ENCODE measurements at places on chromosomes 7 and 10.

DNA sequence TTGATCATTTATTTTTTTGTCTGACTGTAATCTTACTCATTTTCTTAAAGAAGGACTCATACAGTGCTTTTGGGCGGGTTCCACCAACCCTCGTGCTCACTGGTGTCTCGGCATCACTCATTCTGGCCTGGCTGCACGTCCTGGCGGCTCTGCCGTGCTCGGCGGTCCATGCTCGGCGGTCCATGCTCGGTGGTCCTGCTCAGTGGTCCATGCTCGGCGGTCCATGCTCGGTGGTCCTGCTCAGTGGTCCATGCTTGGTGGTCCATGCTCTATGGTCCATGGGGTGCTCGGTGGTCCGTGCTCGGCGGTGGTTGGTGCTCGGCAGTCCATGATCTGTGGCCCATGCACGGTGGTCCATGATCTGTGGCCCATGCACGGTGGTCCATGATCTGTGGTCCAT lies 72.5 kb downstream of the WDR37 start:
- no peak for DNase-seq

DNA sequence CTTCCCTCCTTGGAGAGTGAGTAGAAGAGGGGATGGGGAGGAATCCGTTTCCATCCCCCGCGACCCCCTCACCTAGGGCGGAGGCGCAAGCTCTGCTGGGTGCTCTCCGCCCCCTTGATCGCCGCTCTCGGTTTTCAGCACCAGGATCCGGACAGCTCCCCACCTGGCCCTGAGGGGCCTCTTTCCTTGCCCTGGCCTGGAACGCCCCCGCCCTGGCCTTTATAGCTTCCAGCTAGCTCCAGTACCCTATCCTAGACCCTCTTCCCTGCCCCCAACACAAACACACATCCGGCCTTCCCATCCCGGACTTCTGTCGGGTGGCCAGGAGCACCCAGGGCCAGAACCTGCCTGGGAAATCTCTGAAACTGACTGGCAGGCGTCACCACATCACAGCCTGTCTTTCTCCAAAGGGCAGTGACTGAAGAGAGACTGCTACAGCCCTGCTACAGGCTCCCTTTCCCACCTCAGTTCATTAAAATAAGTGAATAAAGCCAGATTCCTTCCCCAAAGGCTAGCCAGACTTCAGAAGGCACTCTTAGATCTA lies 72.3 kb upstream of the LEP start:
- DNase-seq = no peak

DNA sequence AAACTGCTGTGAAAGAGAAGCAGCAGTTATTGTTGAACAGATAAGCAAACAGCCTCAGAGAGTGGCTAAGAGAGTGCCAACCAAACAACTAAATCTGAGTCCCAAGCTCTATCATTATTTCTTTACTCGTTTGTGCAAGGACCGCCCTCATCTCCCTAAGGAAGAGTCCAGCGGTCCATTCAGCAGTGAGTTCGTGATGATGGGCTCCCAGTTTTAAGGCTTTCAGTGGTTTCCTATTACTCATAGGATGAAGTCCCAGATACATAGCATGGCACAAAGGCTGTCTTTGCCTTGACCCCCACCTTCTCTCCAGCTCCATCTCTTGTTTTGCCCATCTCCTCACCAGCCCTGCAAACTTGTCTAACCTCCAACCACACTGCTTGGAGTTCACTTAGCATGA lies 24.3 kb upstream of the PDE1C start:
- DNase-seq = no peak

GRCh38 chr7:22569586-22570321 lies 69.8 kb upstream of the STEAP1B start:
- DNase-seq = peak; percentile 36

DNA sequence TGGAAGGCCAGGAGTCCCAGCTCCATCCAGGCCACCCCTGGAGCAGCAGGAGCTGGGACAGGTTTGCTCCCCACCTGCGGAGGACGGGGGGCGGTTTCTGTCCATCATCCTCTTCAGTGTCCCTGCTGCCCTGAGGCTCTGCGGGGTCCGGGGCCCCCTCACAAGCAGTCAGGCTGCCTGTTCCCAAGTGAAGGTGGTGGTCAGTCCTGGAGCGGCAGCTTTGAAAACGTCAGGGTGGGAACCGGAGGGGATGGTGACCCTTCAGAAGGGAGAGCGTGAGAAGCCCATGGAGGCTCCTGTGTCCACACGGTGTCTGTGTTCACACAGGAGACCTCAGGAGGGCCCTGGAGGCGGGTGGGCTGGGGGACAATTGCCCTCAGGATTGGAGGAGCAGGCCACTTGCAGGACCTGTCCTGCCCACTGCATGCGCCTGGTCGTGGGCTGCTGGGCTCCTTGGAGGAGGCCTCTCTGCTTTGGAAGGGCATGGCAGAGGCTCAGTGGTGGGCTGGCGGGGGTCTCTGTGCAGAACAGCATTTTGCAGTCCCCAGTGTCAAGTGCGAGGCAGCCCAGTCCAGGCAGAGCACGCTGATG lies 49.3 kb upstream of the INPP5A start:
- no peak for DNase-seq

GRCh38 chr7:3260401-3260715 lies 40.7 kb upstream of the SDK1 start:
- DNase-seq = no peak

DNA sequence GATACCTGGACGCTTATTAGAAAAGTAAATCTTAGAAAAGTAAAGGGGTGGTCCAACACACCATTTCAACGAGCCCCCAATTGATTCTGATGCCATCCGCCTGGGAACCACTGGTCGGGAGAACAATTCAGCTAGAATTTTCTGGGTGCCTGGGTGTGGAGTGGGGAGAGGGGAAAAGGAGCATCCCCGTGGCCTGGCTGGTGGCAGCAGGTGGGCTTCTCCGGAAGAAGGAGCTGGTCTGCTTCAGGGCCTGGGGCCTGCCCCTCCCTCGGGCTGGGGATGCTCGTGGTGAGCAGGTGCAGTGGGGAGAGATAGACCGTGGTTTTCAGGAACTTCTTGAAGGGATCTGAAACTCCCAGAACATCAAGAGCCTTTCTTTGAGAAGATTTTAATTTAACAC lies 39.9 kb upstream of the DUSP5 start:
- DNase-seq = peak; percentile 77

- DNase-seq = no peak
Measured at GRCh38 chr10:132595854-132596253, 58.3 kb downstream of the INPP5A start.

GRCh38 chr7:104936546-104936945 lies 77.5 kb upstream of the KMT2E start:
- no peak for DNase-seq

DNA sequence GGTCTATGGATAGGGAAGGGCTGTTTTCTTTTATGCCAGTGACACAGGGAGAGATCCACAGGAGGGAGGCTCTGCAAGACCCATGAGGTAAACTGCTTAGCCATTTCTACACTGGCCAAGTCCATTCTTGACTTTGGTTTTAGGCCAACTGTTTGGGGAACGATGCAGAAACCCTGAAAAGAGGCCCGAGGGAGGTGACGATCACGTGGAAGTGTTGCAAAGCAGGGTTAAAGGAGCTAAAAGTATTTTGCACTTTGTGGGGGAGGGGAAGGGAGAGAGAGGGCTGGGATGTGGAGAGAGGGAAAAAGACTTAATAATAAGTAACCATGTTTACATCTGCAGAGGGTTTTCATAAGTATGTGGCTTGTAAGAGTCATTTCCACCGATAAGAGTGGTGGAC lies 239.7 kb downstream of the EMX2 start:
- DNase-seq = no peak

- DNase-seq = no peak
Measured at GRCh38 chr10:21078410-21079329, 181.6 kb upstream of the NEBL start.

DNA sequence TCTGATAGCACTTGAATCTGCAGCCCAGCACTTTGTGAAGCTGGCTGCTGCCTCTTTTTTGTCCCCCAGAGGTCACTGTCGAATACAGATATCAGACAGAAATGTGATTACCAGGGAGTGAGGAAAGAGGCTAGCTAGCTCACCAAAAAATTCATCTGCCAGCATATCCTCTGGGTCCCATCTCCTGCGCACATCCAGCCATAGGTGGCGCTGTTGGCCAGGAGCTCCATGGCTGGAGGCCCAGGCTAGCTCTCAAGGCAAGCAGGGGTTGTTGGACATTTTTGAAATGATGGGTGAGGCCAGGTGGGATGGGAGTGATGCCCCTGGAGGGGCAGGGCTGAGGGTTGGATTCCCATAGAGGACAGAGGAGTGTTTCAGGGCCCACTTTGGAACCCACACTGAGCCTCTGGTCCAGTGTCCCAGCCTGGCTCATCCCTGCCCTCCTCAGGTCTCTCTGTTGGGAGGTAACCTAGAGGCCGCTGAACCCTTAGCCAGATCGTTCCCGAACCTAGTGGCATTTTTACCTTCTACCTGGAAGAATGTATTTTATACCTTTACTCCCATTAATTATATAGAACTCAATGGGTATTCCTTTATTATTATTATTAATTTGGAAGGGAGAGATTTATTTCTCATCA lies 14.8 kb downstream of the DPCD start:
- peak; percentile 36 for DNase-seq

GRCh38 chr10:78441694-78442093 lies 408.0 kb downstream of the RPS24 start:
- no peak for DNase-seq

GRCh38 chr7:93739424-93739823 lies 151.1 kb downstream of the TFPI2 start:
- DNase-seq = no peak

- DNase-seq = no peak
Measured at GRCh38 chr10:6398399-6398798, 181.7 kb downstream of the PRKCQ start.

DNA sequence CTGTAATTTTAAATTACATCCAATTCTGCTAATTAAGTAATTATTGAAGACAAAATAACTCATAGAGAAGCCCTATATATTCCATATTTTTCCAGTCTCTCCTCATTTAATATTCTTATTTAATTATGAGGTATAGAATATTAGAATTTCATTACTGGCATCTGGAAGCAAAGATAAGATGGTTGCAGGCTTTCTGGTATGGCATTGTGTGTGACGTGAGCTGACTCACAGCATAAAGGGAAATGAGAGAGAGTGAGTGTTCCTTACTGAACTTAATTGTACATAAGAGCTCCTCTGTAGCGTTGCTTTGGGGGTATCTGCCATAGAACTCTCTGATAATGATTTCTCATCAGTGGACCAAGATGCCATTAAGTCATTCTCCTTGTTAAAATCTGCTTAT lies 127.4 kb upstream of the TEX47 start:
- no peak for DNase-seq

DNA sequence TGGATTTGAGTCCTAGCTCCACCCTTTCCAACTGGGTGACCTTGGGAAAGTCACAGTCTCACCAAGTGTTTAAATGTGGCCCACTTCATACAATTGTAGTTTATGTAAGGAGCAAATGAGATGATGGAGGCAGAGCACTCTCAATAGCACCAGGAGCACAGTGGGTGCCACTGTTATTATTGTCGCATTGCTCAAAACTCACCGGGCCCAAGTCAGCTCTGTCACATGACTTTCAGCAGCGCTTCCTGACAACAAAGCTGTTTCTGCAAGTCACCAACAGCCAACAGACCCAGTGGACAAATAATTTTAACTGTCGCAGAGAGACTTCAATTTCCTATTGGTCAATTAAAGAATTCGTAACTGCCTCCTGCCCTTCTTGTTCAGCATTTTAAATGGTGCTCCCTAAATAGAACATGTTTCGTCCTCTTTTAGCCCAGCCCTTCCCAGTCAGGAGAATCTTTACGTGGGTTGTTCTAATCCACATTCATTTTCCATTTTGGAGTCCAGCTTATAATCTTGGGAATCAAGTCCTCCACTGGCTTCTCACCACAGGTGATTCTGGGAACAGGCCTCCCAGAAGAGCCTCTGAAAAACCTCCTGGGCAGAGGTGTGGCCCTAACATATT lies 415.6 kb upstream of the NPVF start:
- DNase-seq = no peak

- no peak for DNase-seq
Measured at GRCh38 chr10:29163746-29164145, 125.1 kb upstream of the LYZL1 start.

GRCh38 chr7:44793919-44794318 lies 2.6 kb upstream of the PPIA start:
- no peak for DNase-seq

GRCh38 chr7:107962817-107963216 lies 40.1 kb downstream of the LAMB1 start:
- no peak for DNase-seq

DNA sequence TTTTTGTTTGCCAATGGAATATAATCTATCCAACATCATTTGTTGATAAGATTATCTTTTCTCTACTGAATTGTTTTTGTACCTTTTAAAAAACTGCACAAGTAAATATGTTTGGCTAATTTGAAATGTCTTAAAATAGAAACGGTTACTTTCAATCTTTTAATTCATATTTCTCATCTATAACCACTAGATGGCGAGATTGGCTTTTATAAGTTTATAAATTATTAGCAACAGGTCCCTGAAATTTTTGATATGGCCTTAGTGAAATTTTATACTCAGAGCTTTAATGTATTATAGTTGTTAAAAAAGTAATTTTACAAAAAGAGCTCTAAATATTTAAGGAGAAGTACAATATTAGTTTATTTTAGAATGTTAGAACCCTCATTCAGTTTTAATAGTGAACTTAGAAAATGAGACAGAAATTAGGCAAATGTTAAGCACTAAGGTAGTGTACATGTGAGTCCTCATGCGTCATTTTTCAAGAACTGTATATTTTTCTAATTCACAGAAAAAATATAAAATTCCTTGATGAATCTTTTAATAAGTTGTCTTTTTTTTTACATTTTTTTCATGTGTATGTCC lies 592.5 kb downstream of the ARL4A start:
- DNase-seq = peak; percentile 6

DNA sequence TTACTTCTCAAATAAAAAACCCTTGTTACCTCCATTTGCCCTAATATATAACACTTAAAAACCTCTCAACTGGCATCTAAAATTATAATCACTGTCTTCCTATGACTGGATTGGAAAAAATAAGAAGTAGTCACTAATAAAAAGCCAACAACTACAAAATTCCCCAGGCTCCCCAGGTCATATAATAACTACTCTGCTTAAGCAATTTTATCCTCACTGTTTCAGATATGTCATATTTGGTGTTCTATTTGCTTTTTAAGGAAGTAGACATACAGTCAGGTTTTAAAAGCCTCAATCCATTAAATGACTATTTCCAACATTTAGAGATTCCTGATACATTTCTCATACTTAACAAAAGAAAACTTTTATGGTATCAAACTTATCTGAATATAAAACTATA lies 2.4 kb downstream of the H2AZ2 start:
- no peak for DNase-seq

DNA sequence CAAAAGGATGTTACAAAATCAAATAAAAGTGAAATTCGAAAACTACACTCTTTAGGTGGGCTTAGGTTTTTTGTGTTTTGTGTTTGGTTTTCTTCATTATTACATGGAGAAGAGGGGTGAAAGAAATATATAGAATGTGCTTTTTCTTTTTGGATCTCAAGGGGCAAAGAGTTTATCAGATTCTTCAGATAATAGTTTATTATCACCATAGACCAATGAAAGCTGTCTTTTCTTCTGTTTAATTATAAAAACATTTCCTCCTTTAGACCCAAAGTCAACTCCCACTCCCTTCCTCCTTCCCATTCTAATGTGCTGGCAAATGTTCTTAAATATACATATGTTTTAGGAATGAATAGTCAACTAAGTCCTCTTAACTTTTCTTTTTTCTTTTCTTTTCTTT lies 167.6 kb downstream of the AKR1D1 start:
- no peak for DNase-seq

GRCh38 chr7:99741441-99741795 lies 6.4 kb upstream of the CYP3A7 start:
- DNase-seq = no peak
